ENCODE measurements at places on chromosomes 3 and 15.

DNA sequence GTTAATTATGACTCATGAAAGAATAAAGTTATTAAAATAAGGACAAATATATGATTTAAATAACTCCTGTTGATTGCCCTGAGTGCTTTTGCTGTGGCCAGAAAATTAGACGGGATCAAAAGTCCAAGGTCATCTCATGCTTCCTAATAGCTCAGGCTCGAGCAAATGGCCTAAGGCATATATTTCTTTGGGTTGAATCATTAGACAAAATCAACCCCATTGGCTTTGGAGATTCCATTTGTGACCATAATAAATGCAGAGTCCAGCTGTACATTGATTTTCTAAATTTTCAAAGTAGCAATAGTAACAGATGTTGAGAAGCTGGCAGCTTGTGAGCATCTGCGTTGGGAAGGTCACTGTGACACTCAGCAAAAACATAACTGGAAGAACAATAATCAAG is 464.5 kb upstream of the TGFBR2 start:
- H3K36me3 ChIP-seq = no peaks in the 10 kb centered on the region
- H3K4me1 ChIP-seq = no peaks in the 10 kb centered on the region
- no peak overlapping the region for H3K27ac ChIP-seq
- no peak for DNase-seq
- no peaks in the 10 kb centered on the region for H3K27me3 ChIP-seq
- no peak overlapping the region for H3K4me3 ChIP-seq

DNA sequence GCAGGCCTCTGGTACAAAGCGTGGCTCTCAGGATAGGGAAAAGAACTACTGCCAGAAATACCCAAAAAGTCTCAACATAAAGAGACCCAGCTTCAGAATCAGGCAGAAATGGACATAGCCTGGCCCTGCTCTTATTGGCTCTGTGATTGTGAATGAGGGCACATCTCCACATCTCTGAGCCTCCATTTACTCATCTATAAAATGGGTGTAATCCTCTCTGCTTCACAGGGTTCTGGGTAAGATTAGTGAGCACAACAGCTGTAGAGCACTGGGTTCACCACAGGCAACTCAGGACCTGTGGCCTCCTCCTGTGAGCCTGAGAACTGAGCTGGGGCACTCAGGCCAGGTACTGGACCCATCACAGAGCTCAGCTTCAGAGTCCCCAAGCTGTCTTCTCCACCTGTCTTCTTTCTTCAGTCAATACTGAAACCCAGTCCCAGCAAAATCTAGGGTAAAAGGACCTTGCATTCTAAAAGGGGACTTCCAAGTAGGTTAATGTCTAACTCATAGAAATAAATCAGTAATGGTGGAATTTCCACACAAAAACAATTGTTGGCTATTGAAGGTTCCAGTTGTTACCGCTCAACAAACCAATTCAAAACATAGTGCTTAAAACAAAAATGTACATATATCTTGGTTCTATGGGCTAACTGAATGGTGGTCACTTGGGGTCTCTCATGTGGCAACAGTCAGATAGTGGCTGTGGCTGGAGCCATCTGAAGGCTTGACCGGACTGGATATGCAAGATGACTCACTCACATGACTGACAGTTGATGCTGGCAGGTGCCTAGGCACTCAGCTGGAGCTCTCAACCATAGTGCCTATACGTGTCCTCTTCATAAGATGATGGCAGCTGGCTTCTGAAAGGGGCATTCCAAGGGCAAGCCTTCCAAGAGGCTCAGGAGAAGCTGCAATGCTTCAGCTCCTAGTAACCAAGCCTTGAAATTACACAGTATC is 47.3 kb downstream of the TRIM42 start:
- no peaks in the 10 kb centered on the region for H3K36me3 ChIP-seq
- no peaks in the 10 kb centered on the region for H3K4me1 ChIP-seq
- H3K27ac ChIP-seq = no peak overlapping the region
- H3K4me3 ChIP-seq = no peak overlapping the region
- H3K27me3 ChIP-seq = no peaks in the 10 kb centered on the region

DNA sequence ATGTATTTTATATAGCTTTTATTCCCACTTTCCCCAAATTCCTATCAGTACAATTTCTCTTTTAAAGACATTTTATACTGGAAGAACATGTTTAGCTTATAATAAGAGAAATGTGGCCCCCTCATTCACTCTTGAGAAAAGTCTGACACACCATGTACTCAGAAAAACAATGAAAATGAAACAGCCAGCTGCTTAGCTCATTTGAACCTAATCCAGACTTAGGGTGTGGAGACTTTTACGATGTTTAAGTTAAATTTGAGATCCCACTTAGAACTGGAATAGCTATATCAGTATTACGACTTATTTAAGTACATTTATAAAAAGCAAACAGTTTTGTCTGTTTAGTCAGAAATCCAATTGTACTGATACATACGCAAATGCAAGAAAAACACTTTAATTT is 252.3 kb upstream of the ARRDC4 start:
- H3K4me1 ChIP-seq = no peaks in the 10 kb centered on the region
- H3K27me3 ChIP-seq = no peaks in the 10 kb centered on the region
- H3K27ac ChIP-seq = no peak overlapping the region
- no peak for DNase-seq

- no peak overlapping the region for H3K4me3 ChIP-seq
- no peaks in the 10 kb centered on the region for H3K4me1 ChIP-seq
- no peaks in the 10 kb centered on the region for H3K36me3 ChIP-seq
These were observed 19.4 kb upstream of the UBE2E2 start for GRCh38 chr3:23183731-23184130.

GRCh38 chr3:160472344-160472743 is 22.8 kb upstream of the TRIM59 start:
- H3K4me3 ChIP-seq = no peak overlapping the region
- DNase-seq = no peak

GRCh38 chr3:124333931-124334640 is 342.2 kb upstream of the ROPN1 start:
- H3K36me3 ChIP-seq = no peaks in the 10 kb centered on the region
- H3K4me1 ChIP-seq = no peaks in the 10 kb centered on the region
- no peaks in the 10 kb centered on the region for H3K27me3 ChIP-seq
- no peak overlapping the region for H3K27ac ChIP-seq
- H3K4me3 ChIP-seq = no peak overlapping the region
- no peak for DNase-seq

DNA sequence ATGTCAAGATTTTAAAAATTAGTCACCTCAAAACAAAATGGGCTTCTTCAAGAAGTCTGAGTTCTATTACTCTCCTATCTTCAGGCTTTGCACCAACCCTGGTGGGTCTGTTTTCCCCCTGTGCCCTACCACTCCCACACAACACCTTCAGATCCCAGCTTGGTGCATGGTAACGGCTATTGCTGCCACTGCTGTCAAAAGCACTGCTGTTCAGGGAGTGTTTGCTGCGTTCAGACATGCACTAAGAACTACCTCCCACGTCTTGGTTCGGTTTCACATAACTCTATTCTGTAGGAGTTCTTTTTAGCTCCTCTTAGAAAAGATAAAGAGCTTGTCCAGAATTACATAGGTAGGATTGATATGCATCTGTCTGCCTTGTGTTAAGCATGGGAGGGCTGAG is 799.2 kb downstream of the NR2F2 start:
- H3K27ac ChIP-seq = no peak overlapping the region
- DNase-seq = no peak
- no peaks in the 10 kb centered on the region for H3K36me3 ChIP-seq
- no peaks in the 10 kb centered on the region for H3K4me1 ChIP-seq

Data from Peyer's patch (tissue), 4 donors.